ENCODE measurements at places on chromosomes 2 and 18. TPM values are rescaled to one million over a fixed set of nuclear protein-coding genes. Genes with fewer than 3 reads are reported as not detected.

The LOXHD1 gene
- 0.23 TPM for total RNA-seq

The TDRD15 gene
- total RNA-seq = 0.05 TPM

The ZBTB7C gene
- total RNA-seq = 0.67 TPM

The IL36B gene
- total RNA-seq = not detected

The SLC39A10 gene
- total RNA-seq = 62.0 TPM

The PFN4 gene
- 1.0 TPM for total RNA-seq

The HOXD8 gene
- total RNA-seq = 9.3 TPM

The CHST9 gene
- 4.7 TPM for total RNA-seq

The RGPD4 gene
- not detected for total RNA-seq
